ENCODE measurements at places on chromosomes 6 and 20.

- DNase-seq, result no peak
Measured at GRCh38 chr6:80454197-80454596, 347.7 kb downstream of the BCKDHB start.

GRCh38 chr6:131581523-131581922 is 8.5 kb downstream of the ARG1 start:
- no peak for DNase-seq

- DNase-seq, result no peak
Measured at GRCh38 chr20:49446808-49447207, 35.7 kb downstream of the KCNB1 start.

- DNase-seq, result no peak
Measured at GRCh38 chr6:78482801-78483552, 384.4 kb upstream of the IRAK1BP1 start.

GRCh38 chr6:19719691-19720128 is 117.5 kb upstream of the ID4 start:
- no peak for DNase-seq

DNA sequence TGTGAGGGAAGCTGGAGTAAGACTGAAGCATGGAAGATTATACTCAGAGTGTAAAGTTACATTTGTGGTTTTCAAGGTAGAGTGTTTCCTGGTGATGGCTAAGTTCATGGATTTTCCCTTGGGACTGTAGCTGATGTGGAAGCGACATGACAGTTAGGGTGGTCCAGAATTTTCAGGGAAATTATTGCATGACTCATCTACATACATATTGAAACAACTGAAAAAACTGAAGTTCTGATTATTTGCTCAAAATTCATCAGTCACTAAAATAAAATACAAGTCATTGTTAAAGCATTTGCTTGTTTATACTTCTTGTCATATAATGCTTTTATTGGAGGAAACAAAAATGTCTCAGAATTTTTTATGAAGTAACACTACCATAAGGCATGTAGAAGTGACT is 700.0 kb downstream of the RFPL4B start:
- DNase-seq, result no peak

- DNase-seq, result no peak
Measured at GRCh38 chr20:62309947-62310756, 7.4 kb downstream of the ADRM1 start.

DNA sequence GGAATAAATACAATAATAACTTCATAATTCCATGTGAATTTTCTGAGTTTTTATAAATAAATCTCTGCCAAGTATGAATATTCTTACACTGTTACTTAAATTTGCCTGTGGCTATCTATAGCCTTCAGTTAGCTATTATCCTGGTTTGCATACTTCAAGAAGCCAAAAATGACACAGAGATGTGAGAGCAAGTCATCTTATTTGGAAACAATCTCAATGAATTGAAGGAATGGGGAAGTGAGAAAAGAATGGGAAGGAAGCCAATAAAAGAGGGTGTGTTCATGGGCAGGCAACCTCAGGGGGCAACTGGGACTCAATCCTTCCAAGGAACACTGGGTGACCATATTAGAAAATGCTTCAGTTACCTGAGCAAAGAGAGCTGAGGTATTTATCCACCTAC is 9.9 kb downstream of the HAO1 start:
- no peak for DNase-seq

DNA sequence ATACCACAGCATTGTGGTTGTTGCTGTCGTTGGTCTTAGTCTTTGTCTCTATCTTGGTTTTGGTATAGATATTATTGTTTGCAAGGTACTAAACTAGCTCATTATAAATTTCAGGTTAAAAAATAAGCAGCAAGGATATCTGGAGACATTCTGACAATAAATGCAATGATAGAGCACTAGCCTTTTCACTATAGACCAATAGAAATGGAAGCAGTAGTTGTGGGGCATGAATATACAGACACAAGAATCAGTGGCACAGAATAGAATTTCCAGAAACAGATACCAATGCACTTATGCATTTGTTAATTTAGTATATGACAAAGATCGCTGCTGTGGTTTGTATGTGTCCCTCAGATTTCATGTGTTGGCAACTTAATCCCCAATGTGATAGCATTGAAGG is 31.1 kb upstream of the CFAP206 start:
- DNase-seq, result no peak

- no peak for DNase-seq
Measured at GRCh38 chr6:57040011-57040410, 6.5 kb upstream of the KIAA1586 start.
